ENCODE measurements at places on chromosomes 11 and 22.
A peak's percentile ranks its signal among the peaks of the same experiment; 100 is the strongest.

GRCh38 chr11:126501641-126502040, 146.2 kb downstream of the ST3GAL4 start:
- no peak for DNase-seq

DNA sequence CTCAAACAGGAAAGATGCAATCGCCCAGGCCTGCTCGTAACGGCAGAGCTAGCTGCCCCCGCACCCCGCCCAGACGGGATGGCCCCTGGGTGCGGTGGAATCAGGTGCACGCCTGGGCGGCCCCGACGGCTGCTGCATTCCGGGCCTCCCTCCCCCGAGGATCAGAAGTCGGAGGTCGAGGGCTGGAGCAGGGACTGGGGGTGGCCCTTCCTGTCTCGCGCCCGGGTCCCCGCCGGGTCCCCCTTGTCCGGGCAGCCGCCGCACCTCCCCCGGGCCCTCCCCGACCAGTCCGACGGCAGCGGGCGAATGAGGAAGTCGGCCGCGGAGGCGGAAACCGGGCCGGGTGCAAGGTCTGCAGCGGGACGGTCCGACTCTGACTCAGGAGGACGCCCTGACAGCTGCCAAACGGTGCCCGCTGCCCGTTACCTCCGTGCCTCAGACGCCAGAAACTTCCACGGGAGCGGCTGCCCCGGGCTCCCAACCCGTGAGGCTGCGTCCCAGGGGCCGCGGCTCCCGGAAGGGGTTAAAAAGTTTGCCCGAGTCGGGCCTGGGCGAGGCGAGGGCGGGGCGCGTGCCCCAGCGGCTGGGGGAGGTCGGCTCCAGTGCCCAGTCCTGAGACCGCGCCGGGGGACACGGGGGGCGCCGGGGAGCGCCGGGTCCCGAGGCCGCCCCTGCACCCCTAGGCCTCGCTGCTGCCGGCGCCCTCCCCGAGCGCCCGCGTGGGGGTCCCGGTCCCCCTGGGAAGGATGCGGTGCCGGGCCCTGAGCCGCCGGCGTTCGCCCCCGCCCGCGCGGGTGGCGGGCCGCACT, 663 bp downstream of the MYH9 start:
- DNase-seq: no peak

- peak; percentile 55 for DNase-seq
These were observed 34.4 kb upstream of the TRIM29 start for GRCh38 chr11:120172054-120172911.

- DNase-seq: no peak
These were observed 276.5 kb upstream of the MTNR1B start for GRCh38 chr11:92692826-92693546.

DNA sequence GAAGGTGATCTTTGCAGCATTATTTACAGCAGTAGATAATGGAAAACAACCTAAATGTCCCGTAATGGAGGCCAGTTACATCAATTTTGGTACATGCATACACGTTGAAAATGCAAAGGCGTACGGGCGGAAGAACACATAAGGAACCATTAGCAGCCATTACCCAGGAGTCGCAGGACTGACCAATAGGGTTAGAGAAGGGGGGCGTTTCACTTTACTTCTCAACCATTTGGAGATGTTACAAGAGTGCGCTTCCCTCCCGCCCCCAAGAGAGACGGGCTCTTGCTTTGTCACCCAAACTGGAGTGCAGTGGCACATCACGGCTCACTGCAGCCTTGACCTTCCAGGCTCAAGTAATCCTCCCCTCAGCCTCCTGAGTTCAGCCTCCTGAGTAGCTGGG, 52.8 kb upstream of the SLC35C1 start:
- no peak for DNase-seq

DNA sequence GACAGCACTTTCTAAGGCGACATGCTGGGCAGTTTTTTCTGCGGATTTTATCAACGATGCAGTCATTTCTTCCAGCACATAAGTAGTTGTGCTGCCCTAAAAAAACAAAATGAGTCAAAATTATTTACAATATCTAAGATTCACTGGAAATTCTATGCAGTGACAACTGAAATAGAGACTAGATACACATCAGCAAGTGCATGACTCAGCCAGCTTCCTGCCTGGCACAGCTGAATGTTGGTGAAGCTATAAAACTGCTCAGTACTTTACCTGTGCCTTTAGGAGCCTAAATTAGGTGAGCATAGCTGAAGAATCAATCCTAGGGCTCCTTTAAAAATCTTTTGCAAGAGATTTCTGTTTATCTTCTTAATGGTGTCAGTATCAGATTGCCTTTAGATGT, 37.8 kb downstream of the PGR start:
- peak; percentile 34 for DNase-seq

- DNase-seq: no peak
These were observed 51.0 kb downstream of the UBASH3B start for GRCh38 chr11:122706291-122707088.

Data from activated CD4-positive, alpha-beta T cell treated with anti-CD3 and anti-CD28 coated beads, Interleukin-2, Interleukin-4, amounts not matched to agents 100 ng/mL and 50 ng/mL, durations not matched to agents 16 hours and 8 hours (primary cell).